ENCODE measurements at places on chromosomes 6 and 20.

DNA sequence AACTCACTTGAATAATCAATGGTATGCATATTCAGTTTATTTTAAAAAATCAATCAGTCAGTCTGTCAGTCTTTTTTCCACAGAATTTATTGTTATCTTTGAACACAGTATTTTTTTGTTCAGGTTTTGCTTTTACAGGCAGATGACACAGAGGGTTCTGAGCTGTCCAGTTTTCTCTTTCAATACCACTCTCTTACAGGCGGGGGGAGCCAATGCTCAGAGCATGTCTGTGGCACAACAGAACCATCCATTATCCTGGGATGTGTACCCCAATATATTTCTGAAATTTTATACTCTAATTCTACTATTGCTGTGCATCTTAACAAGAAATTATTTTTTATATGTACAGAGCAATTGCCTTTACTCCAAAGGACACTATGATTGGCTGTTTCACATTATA is 21.2 kb downstream of the ROS1 start:
- DNase-seq: no peak

- DNase-seq: no peak
Measured at GRCh38 chr6:13026557-13026956, 301.8 kb downstream of the TBC1D7 start.

- DNase-seq: no peak
Measured at GRCh38 chr6:150310539-150310938, 58.3 kb upstream of the IYD start.

- DNase-seq: no peak
Measured at GRCh38 chr20:31684153-31685015, 38.3 kb downstream of the BCL2L1 start.

- DNase-seq: no peak
Measured at GRCh38 chr6:111660531-111660930, 54.9 kb upstream of the TRAF3IP2 start.

DNA sequence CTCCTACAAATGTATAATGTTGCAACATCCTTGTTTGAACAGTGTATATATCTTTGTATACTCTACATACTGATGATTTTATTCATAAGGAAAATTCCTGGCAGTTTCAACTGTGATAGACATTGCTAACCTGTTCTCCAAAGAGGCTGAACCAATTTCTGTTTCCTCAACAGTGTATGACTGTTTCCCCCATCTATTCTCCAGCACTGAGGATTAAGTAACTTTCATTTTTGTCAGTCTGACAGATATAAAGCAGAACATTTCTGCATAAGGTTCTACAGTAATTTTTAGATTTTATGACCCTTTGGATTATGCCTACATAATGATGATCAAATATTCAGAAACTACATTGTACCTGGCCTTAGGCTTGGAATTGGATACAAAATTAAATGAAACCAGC is 9.9 kb downstream of the PPP1R16B start:
- DNase-seq: no peak

GRCh38 chr6:15870333-15871043 is 207.7 kb upstream of the DTNBP1 start:
- no peak for DNase-seq

GRCh38 chr6:149439626-149440025 is 39.6 kb downstream of the SUMO4 start:
- no peak for DNase-seq

- peak; percentile 66 for DNase-seq
Measured at GRCh38 chr6:13711324-13711732, 307 bp downstream of the RANBP9 start.

GRCh38 chr6:167470101-167470835 is 145.4 kb downstream of the TTLL2 start:
- DNase-seq: no peak

DNA sequence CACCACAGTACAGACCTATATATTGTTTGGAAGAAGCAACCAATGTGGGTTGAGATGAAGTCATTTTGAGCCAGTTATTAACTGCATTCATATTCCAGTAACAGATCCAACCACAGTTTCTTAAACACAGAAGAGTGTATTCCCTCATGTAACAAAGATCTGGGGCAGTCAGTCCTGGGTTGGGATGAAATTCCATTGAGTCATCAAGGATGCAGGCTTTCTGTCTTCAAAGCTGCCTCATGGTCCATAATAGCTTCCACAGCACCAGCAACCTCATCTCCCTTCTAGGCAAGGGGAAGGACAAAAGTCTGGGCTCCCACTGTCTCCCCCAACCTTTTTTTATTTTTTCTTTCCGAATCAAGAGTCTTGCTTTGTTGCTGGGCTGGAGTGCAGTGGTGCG is 2.9 kb upstream of the SOD2 start:
- no peak for DNase-seq

DNA sequence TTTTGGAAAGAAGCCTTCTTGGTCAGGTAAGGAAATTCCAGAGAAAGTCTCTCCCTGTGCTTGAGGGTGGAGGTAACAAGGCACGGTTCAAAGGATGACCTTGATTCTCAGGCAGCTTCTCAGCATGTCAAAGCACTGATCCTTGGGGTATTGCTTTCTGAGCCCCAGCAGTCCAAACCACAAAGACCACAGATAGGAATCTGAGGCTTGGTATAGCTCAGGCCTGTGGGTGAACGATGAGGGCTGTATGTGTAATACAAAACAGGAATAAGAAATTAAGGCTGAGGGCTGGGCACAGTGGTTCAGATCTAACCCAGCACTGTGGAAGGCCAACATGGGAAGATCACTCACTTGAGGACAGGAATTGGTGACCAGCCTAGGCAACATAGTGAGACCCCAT is 70.2 kb upstream of the SLC22A1 start:
- DNase-seq: no peak

GRCh38 chr20:48326868-48327267 is 500.9 kb downstream of the PREX1 start:
- no peak for DNase-seq

GRCh38 chr6:105794239-105794638 is 291.9 kb upstream of the PRDM1 start:
- DNase-seq: no peak

- DNase-seq: no peak
Measured at GRCh38 chr6:21426841-21427490, 166.6 kb upstream of the SOX4 start.

- DNase-seq: peak; percentile 37
Measured at GRCh38 chr20:49676581-49677291, 36.9 kb downstream of the B4GALT5 start.

- DNase-seq: no peak
Measured at GRCh38 chr6:165976684-165977083, 191.0 kb downstream of the TBXT start.

GRCh38 chr6:97459986-97460385 is 177.0 kb upstream of the MMS22L start:
- no peak for DNase-seq

DNA sequence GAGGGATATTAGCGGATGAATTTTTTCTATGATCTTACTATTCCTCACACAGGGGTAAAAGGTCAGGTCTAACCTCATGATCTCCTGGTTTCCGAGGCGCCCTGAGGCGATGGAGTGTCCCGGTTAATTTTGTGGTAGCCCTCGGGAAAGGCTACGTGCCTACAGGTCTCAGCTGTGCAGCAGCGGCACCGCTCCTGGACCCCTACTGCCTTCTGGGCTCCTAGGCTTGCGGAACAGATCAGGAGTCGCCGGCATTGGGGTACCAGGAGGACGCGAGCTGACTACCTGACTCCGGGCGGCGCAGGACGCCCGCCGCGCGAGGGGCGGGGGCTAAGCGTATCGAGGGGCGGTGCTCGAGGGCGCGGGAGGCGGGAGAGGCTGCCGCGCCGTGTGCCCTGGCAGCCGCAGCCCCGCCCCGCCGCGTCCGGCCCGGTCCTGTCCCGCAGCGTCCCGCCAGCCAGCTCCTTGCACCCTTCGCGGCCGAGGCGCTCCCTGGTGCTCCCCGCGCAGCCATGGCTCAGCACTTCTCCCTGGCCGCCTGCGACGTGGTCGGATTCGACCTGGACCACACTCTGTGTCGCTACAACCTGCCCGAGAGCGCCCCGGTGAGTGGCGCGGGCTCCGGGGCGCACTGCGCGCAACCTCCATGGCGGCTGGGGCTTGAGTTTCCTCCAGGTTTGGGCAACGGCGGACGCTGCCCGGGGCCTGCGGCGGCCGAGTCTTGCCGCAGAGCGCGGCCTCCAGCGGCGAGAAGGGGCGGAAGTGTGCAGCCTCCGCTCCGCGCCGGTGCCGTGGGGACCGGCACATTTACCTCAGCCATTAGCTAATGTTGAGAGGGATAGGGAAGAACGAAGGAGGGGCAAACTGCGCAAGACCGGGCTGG is at the start of gene NT5DC1:
TSS of gene NT5DC1 (plus strand) at position 435 of the 883 bp plus-strand sequence. CDS start at position 513, 78 bp downstream.
- DNase-seq: peak; percentile 85

GRCh38 chr6:37460805-37461204 is 27.8 kb downstream of the CMTR1 start:
- no peak for DNase-seq

- no peak for DNase-seq
Measured at GRCh38 chr6:16139556-16139955, 10.7 kb downstream of the MYLIP start.

DNA sequence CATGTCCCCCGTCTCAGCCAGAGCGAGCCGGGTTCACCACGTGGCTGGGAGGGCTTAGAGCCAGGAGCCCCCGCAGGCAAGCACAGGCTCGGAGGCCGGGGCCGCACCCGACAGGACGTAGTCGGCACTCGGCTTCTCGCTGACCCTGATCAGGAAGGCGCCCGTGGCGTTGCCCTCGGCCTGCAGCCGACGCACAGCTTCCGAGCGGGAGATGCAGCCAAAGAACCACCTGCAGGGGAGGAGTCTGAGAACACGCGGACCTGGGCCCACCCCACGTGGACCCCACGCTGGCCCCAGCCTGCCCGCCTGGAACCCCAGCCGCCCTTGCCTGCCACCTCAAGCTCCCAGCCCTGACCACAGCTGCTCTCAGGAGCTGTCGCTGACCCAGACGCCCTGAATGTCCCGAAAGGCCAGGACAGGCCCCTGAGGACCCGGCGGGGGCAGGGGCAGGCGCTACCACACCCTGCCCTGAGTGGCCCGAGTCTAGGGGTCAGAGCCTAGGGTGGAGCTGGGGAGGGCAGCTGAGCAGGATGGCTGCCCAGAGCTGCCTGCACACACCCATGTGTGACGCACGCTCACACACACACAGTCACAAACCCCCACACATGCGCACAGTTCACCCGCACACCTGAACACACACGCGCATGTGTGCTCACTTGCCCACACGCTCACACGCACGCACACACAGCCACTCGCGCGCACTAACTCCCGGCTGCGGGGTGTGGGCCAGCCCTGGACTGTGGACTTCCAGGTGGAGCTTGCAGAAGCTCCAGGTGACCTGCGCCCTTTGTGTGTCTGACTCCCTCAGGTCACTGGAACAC is 2.1 kb downstream of the PTK6 start:
- DNase-seq: no peak

GRCh38 chr20:10672624-10673127 is 1.1 kb downstream of the JAG1 start:
- peak; percentile 48 for DNase-seq

- no peak for DNase-seq
Measured at GRCh38 chr6:106799031-106799894, 169.9 kb downstream of the QRSL1 start.

DNA sequence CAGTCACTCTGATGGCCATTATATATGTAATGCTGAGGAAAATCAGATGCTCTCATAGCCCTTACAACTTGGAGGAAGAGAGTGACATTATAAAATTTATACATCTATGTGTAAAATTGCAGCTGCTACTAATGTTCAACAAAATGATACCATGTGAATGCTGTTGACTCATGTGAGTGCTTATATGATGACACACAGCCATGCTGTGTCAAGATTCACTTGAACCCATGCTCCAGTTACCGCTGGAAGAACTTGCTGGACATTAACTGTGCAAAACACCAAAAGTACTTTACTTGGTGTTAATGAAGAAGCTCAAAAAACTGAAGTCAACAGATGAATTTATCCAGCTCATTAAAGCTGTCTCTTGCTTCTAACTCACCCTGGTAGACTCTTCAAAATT is 318.9 kb upstream of the PLCB4 start:
- no peak for DNase-seq

DNA sequence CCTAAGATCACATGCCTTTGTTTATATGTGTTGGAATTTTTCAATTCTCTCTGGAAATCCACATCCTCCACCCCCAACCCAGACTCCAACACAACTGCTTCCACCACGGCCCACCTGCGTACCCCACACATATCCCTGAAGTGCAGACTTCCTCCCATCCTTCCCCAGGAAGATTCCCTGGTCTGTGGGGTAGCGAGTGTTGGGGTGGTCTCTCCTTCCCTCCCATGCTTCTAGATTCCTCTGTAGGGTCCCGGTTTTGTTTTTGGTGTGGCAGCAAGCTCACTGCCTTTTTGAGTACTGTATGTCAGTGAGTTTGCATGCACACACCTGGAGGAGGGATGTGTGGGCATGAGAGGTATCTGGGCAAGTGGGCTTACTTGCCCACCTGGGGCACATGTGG is 127.6 kb downstream of the MRPL14 start:
- no peak for DNase-seq

- DNase-seq: no peak
Measured at GRCh38 chr6:147438758-147439528, 69.5 kb upstream of the SAMD5 start.

GRCh38 chr6:140078561-140079125 is 704.2 kb upstream of the CITED2 start:
- no peak for DNase-seq

DNA sequence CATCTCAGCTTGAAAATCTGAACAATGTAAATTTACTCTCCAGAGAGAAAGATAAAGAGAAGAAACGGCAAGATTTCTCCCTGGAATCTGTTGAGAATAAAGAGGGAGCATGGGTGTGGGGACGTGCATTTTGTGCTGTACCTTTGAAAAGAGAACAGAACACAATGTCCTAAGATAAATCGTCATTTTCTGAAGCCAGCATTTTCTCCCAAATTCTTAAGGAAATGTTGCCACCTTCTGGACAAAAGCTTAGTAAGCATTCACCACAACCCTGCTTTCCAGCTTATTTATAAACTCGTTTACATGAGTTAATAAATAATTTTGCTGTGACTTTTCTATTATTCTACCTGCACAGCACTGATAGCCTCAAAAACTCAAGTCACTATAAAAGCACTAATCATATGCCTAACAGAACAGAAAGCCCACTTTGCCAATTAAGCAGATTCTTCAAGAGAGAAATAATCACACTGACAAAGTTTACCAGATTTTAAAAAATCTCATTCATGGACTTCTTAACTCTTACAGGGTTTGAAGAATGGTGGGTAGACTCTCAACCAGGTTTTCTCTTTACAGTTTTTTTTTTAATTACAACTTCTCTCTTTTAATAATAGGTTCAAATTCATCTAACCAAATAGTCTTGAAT is 155.8 kb downstream of the MBOAT1 start:
- DNase-seq: no peak

DNA sequence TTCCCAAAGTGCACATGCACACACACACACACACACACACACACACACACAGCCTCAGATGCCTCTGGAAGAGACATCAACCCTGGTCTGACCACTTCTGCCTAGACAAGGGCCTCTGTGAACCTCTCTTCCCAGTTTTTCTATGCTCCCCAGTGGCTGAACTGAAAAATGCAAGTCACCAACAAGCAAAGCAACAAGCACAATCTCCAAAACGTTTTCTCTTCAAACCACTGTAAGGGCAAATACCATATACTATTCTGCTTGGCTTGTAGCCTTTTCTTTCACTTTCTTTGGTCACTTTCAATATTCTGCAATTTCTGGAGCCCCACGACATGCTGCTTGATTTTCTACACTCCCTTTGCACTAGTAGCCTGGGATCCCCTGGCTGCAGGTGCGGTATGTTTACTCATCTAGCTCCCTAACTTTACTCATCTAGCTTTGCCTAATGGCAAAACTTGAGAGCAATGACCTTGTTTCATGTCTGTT is 121.4 kb upstream of the DST start:
- no peak for DNase-seq

GRCh38 chr20:38057351-38057972 is 23.9 kb downstream of the RPRD1B start:
- peak; percentile 75 for DNase-seq

Measured in stimulated activated CD4-positive, alpha-beta T cell treated with anti-CD3 and anti-CD28 coated beads, Interleukin-4, amount 100 ng/mL, for 24 hours (primary cell).